ENCODE measurements at places on chromosomes 1 and 21. TPM values are rescaled to one million over a fixed set of nuclear protein-coding genes. Genes with fewer than 3 reads are reported as not detected.

DNA sequence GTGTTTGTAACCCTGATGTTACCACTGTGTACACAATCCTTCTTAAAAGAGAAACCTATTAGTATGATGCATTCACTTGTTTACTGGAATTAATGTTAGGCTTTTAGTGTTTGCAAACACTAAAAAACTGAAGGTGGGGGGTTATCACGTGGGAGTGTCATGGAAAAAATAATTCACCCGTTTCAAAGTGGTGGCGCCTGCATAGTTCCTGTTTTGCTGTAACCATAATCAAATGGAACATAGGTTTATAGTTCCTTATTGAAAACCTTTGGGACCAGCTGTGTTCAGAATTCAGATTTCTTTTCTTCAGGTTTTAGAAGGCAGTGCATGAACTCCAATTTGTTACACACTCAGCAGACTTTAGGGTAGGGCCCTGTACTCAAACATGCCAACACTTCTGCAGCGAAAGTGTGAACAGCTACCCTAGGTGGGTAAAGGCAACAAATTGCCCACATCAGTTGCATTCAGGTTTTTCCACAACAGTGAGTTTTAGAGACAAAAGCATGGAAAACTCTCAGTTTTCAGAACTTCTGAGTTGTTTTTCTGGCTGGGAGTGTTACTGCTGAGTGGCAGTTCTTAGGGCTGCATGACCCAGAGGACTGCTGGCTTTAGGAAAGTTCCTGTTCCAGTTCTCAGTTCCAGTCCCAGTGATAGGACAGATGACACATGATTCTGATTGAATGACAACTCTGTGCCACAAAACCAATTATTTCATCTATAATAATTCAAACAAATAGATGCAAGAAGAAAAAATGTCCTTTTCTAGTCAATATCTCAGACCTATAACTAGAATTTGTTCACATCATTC, 29.1 kb upstream of the IVNS1ABP start:
- no peaks in the 10 kb centered on the region for H3K27me3 ChIP-seq
- H3K4me3 ChIP-seq: no peak overlapping the region
- H3K4me1 ChIP-seq: no peaks in the 10 kb centered on the region
- no peak overlapping the region for H3K27ac ChIP-seq

GRCh38 chr1:115501476-115501875, 140.3 kb upstream of the VANGL1 start:
- H3K4me3 ChIP-seq: no peak overlapping the region
- H3K4me1 ChIP-seq: no peaks in the 10 kb centered on the region
- no peak for DNase-seq
- no peaks in the 10 kb centered on the region for H3K27me3 ChIP-seq

DNA sequence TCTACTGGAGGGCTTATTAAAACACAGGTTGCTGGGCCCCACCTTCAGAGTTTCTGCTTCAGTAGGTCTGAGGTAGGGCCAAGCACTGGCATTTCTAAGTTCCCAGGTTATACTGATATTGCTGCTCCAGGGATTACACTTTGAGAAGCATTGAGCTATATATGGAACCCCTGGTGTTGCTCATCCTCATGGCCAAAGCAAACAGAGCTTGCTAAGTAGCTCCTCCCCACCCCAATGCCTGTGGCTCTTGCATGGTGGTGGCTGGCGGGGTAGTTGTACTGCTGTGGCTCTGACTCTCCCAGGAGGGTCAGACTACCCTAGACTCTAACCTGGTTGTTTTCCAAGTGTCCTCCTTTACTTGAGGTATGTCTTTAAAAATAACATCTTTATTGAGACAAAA, 143.6 kb downstream of the SPATA46 start:
- no peaks in the 10 kb centered on the region for H3K27me3 ChIP-seq
- H3K27ac ChIP-seq: no peak overlapping the region
- no peak for DNase-seq
- H3K36me3 ChIP-seq: no peaks in the 10 kb centered on the region
- H3K4me3 ChIP-seq: no peak overlapping the region

Gene KCND3
- total RNA-seq: 0.35 TPM

DNA sequence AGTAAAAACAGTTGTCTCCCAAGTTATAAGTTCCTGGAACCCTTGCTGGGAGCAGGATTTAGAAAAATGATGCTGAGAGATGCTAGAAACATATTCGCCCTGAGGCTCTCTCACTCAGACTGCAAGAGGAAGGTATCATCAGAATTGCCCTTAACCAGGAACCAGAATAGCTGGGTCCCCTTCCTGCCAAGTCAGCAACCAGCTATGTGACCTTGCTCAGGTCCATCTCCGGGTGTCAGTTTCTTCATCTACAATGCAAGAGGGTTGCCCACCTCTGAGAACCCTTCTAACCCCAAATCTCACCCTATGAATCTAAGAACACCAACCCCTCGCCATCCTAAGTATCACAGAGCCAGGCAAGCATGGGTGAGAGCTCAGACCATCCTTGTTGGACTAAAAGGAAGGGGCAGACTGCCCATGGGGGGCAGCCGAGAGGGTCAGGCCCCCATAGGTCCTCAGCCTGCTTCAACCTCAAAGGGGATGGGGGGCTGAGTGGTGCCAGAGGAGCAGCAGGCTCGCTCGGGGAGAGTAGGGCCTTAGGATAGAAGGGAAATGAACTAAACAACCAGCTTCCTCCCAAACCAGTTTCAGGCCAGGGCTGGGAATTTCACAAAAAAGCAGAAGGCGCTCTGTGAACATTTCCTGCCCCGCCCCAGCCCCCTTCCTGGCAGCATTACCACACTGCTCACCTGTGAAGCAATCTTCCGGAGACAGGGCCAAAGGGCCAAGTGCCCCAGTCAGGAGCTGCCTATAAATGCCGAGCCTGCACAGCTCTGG, 390 bp upstream of the S100A9 start:
- H3K27me3 ChIP-seq: no peaks in the 10 kb centered on the region
- H3K36me3 ChIP-seq: no peaks in the 10 kb centered on the region
- no peak overlapping the region for H3K4me3 ChIP-seq
- no peaks in the 10 kb centered on the region for H3K4me1 ChIP-seq
- H3K27ac ChIP-seq: no peak overlapping the region

Gene ERG
- 4.4 TPM for total RNA-seq

- no peaks in the 10 kb centered on the region for H3K27me3 ChIP-seq
- no peak overlapping the region for H3K4me3 ChIP-seq
- no peaks in the 10 kb centered on the region for H3K36me3 ChIP-seq
- no peaks in the 10 kb centered on the region for H3K4me1 ChIP-seq
- no peak overlapping the region for H3K27ac ChIP-seq
Observed at GRCh38 chr1:110916669-110917306, 43.8 kb downstream of the CD53 start.

- H3K27ac ChIP-seq: no peak overlapping the region
- H3K27me3 ChIP-seq: no peaks in the 10 kb centered on the region
- no peaks in the 10 kb centered on the region for H3K36me3 ChIP-seq
- H3K4me3 ChIP-seq: no peak overlapping the region
- no peaks in the 10 kb centered on the region for H3K4me1 ChIP-seq
- no peak for DNase-seq
Observed at GRCh38 chr1:227844320-227845146, 29.1 kb downstream of the PRSS38 start.

GRCh38 chr1:9038881-9039760, 12.9 kb upstream of the SLC2A7 start:
- H3K27ac ChIP-seq: no peak overlapping the region
- H3K27me3 ChIP-seq: no peaks in the 10 kb centered on the region
- H3K4me1 ChIP-seq: no peaks in the 10 kb centered on the region
- H3K4me3 ChIP-seq: no peak overlapping the region
- no peak for DNase-seq
- no peaks in the 10 kb centered on the region for H3K36me3 ChIP-seq

DNA sequence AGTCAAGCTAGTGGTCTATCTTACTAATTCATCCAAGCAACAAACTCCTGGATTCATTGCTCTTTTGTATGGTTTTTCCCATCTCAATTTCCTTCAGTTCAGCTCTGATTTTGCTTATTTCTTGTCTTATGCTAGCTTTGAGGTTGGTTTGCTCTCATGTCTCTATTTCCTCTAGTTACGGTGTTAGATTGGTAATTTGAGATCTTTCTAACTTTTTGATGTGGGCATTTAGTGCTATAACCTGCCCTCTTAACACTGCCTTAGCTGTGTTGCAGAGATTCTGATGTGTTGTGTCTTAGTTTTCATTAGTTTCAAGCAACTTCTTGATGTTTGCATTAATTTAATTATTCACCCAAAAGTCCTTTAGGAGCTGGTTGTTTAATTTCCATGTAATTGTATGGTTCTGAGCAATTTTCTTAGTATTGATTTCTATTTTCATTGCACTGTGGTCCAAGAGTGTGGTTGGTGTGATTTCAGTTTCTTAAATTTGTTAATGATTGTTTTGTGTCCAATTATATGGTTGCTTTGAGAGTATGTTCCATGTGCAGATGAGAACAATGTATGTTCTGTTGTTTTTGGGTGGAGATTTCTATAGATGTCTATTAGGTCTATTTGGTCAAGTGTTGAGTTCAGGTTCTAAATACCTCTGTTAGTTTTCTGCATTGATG, 154.6 kb downstream of the PLPPR5 start:
- H3K36me3 ChIP-seq: no peaks in the 10 kb centered on the region
- H3K4me1 ChIP-seq: no peaks in the 10 kb centered on the region
- no peaks in the 10 kb centered on the region for H3K27me3 ChIP-seq
- no peak for DNase-seq
- H3K4me3 ChIP-seq: no peak overlapping the region
- no peak overlapping the region for H3K27ac ChIP-seq

Gene RHD
- total RNA-seq: not detected

GRCh38 chr1:197526736-197527371, 248.4 kb downstream of the DENND1B start:
- no peak overlapping the region for H3K4me3 ChIP-seq
- no peaks in the 10 kb centered on the region for H3K27me3 ChIP-seq
- H3K27ac ChIP-seq: no peak overlapping the region
- H3K4me1 ChIP-seq: no peaks in the 10 kb centered on the region

DNA sequence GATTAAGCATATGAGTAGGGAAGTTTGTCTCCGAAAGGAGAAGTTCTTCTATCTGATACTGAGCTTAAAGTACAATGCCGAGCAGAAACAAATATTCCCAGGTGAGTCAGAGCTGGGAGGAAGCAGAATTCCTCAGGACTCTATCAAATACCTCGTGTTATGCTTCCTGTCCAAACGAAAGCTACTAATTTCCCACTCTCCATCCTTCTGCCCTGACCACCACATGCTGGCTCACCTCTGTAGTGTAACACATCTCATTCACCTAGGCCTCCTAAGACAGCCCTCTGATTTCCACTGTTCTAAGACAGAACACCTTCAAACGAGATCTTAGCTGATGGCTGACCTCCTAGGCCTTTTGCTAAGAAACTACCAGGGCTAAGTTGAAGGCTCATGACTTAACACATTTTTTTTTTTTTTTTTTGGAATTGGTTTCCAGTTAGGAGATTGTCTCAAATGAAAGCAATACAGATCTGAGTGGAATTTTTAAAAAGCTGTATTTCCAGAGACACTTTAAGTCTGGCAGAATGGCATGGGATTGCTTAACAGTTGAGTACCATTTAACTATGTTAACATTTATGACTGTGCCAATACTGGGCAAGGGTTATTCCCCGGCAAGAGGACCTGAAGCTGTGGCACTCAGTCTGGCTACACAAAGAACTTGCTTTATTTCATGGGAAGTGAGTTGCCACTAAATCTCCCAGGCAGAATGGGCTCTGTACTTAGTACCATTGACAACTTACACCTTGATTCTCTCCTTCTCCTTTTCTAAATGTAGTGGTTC, 583.4 kb downstream of the DPYD start:
- no peak overlapping the region for H3K4me3 ChIP-seq
- no peaks in the 10 kb centered on the region for H3K4me1 ChIP-seq
- H3K27ac ChIP-seq: no peak overlapping the region
- no peak for DNase-seq
- no peaks in the 10 kb centered on the region for H3K36me3 ChIP-seq

- no peaks in the 10 kb centered on the region for H3K27me3 ChIP-seq
- no peaks in the 10 kb centered on the region for H3K4me1 ChIP-seq
- H3K36me3 ChIP-seq: no peaks in the 10 kb centered on the region
- H3K4me3 ChIP-seq: no peak overlapping the region
- no peak for DNase-seq
- H3K27ac ChIP-seq: no peak overlapping the region
Observed at GRCh38 chr1:221983444-221983843, 241.6 kb upstream of the DUSP10 start.

GRCh38 chr1:208029381-208030287, 118.7 kb upstream of the CD34 start:
- H3K4me1 ChIP-seq: peaks cover 23% of the 10 kb centered on the region
- no peak for DNase-seq
- no peaks in the 10 kb centered on the region for H3K27me3 ChIP-seq
- H3K27ac ChIP-seq: peak overlapping the region; percentile 62
- peaks cover 49% of the 10 kb centered on the region for H3K36me3 ChIP-seq

Gene MROH7
- total RNA-seq: 46.6 TPM

- no peak for DNase-seq
- H3K4me3 ChIP-seq: no peak overlapping the region
- H3K4me1 ChIP-seq: no peaks in the 10 kb centered on the region
- no peaks in the 10 kb centered on the region for H3K36me3 ChIP-seq
- H3K27ac ChIP-seq: no peak overlapping the region
Observed at GRCh38 chr1:100565533-100565932, 27.6 kb downstream of the GPR88 start.

GRCh38 chr1:117566556-117566955, 39.3 kb upstream of the TENT5C start:
- H3K36me3 ChIP-seq: no peaks in the 10 kb centered on the region
- H3K4me1 ChIP-seq: no peaks in the 10 kb centered on the region
- no peak for DNase-seq
- H3K4me3 ChIP-seq: no peak overlapping the region
- no peak overlapping the region for H3K27ac ChIP-seq
- H3K27me3 ChIP-seq: no peaks in the 10 kb centered on the region

Gene BARHL2
- total RNA-seq: not detected

GRCh38 chr1:107009281-107009680, 47.2 kb upstream of the PRMT6 start:
- no peaks in the 10 kb centered on the region for H3K4me1 ChIP-seq
- no peaks in the 10 kb centered on the region for H3K27me3 ChIP-seq
- H3K4me3 ChIP-seq: no peak overlapping the region
- no peak for DNase-seq
- no peak overlapping the region for H3K27ac ChIP-seq
